RPMI7951 (cell line): ENCODE measurements at places on chromosomes 6 and 20. TPM values are rescaled to one million over a fixed set of nuclear protein-coding genes. Genes with fewer than 3 reads are reported as not detected.

The PRL gene
- not detected in 2 replicates for total RNA-seq

GRCh38 chr6:37845930-37846329 lies 26.4 kb downstream of the ZFAND3 start:
- no peak for DNase-seq

The ZNF311 gene
- total RNA-seq, result 1.1 and 2.4 TPM in 2 replicates

GRCh38 chr6:5776706-5777390 lies 229.9 kb downstream of the NRN1 start:
- no peak for DNase-seq

The CLIC5 gene
- 0.10 TPM in 1 of 2 replicates, not detected in the other for total RNA-seq

The HLA-DRA gene
- 18.8 and 21.4 TPM in 2 replicates for total RNA-seq

GRCh38 chr6:144285548-144285797 lies 338 bp downstream of the UTRN start:
- no peak for DNase-seq

DNA sequence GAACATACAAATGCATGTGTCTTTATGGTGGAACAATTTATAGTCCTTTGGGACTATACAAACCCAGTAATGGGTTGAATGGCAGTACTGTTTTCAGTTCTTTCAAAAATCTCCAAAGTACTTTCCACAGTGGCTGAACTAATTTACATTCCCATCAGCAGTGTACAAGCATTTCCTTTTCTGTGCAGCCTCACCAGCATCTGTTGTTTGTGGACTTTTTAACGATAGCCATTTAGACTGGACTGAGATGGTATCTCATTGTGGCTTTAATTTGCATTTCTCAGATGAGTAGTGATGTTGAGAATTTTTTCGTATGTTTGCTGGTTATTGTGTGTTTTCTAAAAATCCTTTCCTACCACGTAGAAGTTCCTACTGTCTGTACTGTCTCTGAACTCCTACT lies 327.2 kb upstream of the ZFP64 start:
- DNase-seq, result no peak

DNA sequence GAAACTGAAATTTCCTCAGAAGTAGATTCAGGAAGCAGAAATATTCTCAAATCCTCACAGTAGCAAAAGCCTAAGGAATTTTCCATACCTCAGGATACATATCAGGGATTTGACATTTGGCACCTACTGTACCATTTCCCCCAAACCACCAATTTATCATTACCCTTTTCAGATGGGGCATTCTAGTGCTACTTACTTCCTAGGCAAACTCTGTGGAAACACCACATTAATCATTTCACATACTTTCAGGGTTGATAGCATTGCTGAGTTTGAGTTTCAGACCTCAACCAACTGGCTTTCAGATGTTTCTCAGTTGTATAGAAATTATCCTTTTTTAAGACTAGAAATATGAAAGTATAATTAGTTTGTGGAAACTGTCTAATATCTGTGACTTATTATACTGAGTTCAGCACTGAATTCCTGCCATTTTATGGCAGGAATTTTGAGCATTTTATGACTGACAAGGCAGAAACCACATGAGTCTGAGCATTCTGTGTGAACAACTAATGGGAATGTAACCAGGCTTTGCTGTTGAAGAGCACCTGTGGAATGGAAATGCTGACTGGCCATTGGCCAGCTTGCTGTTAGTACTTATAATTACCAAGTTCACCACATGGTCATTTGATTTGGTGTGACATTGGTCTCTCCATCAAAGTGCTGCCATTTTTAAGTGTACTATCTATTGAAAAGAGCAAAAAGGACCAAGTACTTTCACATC lies 35.1 kb upstream of the IRAK1BP1 start:
- no peak for DNase-seq

- DNase-seq, result peak; percentile 70
Measured at GRCh38 chr20:45041464-45042337, 59.2 kb downstream of the KCNS1 start.

The PLN gene
- total RNA-seq, result not detected in 2 replicates

DNA sequence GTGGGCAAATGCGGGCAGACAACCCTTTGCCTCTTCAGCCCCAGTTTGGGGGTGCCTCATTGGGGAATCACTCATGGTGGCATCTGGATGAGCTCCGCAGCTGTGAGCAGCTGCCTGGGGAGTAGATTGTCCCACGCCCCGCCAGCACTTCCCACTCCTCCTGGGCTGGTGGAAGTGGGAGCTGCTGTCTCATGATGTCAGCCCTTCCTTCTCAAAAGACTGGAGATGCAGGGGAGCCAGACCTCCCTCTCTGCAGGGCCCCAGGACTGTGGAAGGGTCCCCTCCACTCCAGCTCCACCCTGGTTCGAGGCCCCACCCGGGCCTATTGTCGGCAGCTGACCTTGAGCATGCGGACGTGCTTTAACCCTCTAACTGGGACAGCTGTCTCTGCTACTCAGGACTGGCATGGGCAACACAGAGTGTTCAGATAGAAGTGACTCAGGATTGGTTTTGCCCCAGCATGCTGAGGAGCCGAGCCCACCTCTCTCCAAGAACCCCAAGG lies 2.0 kb downstream of the UNC93A start:
- no peak for DNase-seq
